ENCODE measurements at places on chromosomes 7 and 10.

GRCh38 chr7:82745117-82745516 lies 301.5 kb upstream of the CACNA2D1 start:
- no peak for DNase-seq

- DNase-seq: no peak
Observed at GRCh38 chr7:84665339-84665738, 470.8 kb upstream of the SEMA3A start.

DNA sequence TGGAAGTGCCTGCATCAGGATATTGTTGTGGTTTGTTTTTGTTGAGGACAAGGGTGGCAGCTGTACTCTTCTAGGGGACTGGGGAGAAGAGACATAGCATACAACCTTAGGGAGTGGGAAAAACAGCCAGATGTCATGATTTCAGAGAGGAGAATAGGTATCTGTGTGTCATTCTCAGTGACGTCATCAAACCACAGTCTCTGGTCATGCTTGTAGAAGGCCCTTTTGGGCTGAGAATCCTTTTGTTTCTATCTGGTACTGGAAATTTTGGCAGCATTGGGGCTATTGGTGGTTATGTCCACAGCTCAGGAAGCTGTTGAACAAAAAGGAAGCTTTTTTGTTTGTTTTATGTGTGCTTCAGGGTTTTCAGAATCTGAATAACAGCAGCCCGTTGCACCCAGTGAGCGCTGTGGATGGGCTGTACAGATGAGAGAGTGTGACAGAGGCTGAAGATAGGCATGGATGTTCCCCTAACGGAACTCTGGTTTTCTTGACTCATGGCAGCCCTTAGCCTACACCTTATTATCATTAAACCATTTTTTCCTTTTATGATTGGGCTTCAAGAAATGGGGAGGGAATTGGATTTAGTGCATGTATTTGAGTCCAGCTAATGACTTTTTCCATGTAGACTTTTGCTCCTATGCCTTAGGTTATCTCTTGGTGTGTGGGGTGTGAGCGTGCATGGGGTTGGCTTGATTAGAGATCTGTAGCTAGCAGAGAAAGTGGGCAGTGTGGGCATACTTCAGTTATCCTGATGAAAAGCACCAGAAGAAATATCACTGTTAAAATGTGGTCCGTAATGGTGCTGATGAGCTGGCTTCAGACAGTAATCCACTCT lies 65.7 kb downstream of the SND1 start:
- DNase-seq: no peak

DNA sequence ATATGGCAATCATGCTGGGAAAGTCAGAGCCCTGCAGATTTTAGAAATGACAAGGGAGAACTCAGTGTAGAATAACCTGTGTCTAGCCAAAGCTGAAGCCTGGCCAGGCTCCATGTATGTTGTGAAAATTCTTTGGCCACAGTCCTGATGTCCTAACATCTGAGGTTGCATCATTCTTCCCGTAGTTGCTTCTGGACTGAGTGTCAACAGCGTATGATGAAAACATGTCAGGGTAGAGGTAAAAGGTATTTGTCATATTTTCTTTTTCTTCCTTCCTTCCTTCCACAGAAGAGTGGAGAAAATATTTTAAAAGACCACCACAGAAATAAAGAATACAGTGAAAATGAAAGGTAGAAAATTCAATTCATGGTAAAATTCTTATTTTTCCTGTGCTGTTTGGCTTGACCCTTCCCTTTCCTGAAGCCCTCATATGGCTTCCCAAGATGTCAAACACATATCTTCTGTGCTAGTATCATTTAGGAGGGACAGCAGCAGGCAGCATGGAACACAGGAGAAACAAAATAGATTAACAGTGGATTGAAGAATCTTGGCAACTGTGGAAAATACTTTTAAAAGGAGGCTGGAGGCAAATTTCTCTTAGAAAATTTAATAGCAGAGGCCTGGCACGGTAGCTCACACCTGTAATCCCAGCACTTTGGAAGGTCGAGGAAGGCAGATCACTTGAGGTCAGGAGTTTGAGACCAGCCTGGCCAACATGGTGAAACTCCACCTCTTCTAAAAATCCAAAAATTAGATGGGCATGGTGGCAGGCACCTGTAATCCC lies 18.9 kb upstream of the NRBF2 start:
- no peak for DNase-seq

DNA sequence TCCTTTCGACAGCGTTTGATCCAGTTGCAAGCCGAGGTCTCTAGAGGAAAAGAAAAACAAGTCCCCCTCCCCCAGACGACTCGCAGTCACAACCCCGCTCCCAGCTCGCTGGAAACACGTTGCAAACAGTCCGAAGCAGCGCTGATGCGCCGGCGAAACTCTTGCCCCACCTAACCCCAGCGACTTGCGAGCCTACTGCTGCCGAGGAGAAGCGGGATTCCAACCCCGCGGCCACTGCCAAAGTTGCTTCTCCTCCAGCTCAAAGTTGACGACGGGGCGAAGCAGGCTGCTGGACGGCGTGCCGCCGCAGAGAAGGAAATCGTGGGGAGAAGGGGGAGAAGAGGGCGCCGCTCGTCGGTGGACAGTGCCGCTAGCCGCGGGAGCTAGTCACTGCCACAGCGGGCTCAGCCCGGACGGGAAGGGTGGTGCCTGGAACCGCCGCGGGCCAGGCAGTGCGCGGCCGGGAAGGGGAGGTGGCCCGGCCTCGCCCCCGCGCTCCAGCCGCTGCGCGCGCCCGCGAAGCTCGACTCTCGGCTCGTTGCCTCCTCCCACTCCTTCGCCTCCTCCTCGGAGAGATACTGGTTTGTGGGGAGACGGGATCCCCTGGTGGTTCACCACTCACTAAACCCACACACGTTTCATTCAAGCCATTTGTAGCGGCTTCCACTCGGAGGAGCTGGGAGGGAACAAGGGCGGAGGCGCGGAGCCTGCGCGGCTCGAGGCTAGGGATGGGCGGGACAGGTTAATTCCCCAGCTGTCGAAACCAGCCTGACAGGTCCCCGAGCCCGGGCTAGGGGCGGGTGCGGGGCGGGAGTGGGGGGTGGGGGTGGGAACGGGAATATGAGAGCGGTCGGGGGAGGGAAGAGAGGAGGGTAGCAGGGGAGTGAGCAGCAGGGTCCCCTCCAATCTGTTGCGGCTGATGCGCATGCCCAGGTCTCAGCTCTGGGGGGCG lies at the start of gene GPR37:
Gene GPR37 (minus strand): TSS at position 392 of the 952 bp plus-strand sequence. CDS start 816 bp downstream, outside the sequence.
- DNase-seq: peak; percentile 62

DNA sequence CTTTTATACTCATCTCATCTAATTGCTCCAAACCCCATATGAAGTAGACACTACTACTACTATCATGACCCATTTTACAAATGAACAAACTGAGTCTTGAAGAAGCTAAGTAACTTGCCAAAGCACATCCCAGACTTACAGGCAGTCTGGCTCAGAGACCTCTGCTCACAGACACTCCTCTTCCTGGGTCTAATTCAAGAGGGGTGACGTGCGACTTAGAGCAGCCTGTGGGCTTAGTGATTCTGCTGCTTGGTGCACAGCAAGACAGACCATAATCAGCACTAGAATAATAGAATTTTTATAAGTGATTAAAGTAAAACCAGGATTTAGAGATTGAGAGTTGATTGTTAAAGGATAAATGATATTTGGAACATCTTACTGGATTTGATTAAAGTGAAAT lies 750.8 kb downstream of the AUTS2 start:
- no peak for DNase-seq

GRCh38 chr10:94591461-94592205 lies 46.0 kb downstream of the HELLS start:
- no peak for DNase-seq

GRCh38 chr7:75892634-75893272 lies 13.9 kb downstream of the RHBDD2 start:
- no peak for DNase-seq

- DNase-seq: no peak
Observed at GRCh38 chr7:32937344-32938174, 19.7 kb upstream of the FKBP9 start.

- DNase-seq: no peak
Observed at GRCh38 chr7:96178581-96178980, 143.3 kb downstream of the SLC25A13 start.

Data from naive thymus-derived CD4-positive, alpha-beta T cell (primary cell).